Activated naive CD4-positive, alpha-beta T cell treated with anti-CD3 and anti-CD28 coated beads, Interleukin-2, amount 10 ng/mL, durations not matched to agents 7 days and 5 days (primary cell): ENCODE measurements at places on chromosomes 12 and 14.

DNA sequence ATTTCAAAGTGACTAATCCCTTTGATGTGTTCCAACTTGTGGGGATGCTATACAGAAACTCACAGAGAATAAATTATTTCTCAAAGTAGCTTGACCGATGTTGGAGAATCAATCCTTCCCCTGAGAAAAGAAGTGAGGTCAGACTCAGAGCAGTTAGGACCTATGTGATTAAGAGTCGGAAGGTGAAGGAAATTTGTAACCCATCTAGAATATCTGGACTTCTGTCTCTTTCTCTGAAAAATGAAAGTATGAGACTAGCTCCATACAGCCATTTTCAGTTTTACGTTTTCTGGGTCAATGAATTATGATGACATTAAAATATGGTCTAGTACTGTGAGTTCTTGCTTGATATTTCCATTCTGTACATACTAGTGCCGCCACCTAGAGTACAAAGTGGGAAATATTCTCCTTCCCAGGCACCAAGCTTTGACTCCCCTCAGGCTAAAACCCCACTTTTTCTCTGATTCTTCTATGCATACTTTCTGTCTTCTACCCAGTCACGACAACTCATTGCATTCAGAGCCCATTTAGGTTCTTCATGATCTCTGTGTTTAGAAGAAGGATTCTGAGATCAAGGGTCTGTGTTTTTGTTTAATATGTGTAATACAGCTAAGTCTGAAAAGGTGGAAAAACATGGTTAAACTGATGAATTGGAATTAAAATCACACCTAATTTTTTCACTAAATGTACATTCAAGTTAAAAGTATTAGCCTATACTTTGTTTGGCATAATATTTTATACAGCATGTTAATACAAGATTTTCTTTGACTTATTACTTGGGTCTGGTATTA is 6.9 kb upstream of the NTS start:
- no peak for DNase-seq

DNA sequence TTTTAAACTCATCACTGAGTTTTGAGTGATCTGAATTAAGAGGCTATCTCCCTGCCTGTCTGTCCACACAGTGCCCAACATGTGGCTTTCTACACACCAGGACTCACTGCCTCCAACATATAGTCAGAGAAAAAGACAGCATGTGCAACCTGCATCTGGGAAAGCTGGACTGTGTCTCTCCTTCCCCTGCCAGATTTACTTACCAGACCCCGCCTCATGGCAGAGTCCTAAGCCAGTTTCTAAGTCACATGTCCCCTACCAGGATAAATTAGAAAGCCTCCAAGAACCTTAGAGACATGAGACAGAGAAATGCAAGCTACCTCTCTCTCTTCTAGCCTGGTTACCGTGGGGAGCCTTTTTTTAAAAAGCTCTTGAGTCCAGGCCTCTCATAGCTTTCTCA is 2.7 kb upstream of the HDAC7 start:
- no peak for DNase-seq

DNA sequence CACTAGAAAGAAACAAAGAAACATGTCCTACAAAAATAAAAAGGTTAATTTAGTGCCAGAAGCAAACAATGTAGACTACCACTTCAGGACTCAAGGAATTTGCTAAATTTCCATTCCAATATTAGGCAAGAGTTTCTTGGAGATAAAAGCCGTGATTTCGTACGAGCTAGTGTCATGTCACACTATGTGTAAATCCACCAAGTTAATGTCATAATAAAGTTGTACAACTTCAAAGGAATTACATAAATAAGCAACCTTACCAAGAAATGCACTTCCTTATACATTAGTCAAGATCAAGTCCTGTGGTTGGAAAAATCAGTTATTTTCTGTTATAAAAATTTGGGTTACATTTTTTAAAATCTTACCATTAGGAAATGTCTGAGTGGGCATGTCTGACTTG is 1222.8 kb downstream of the GALC start:
- no peak for DNase-seq

- peak; percentile 33 for DNase-seq
Measured at GRCh38 chr12:108635997-108636808, 2.5 kb upstream of the SELPLG start.

DNA sequence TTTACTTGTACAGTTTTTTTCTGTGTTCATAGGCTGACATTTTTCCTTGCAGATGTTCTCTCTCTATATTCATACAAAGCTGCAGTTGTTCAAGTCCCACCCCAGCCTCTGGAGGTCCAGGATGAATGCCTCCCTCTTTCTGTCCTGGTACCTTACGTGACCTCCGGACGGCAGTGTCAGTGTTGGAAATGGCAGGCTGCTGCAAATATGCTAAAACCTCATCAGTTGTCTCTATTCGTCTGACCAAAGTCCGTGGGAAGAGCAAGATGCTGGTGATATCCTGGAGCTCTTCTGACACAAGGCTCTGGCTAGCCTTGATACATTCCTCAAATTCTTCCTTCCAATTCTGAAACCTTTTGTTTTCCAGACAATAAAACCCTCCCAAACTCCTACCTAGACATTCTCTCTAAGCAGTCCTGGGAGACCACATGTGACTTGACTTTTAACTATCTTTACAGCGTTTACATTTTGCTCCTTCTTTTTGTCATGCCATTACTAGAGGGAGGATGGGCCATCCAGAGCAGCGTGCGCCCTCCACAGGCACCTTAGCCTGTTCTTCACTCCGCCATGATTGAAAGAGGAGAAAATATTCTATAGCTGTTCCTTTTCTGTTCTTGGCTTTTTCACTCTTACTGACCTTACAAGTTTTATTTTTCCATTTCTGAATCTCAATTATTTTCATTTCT is 143.6 kb downstream of the RGS6 start:
- no peak for DNase-seq
